ENCODE measurements at places on chromosomes 2 and 18. TPM values are rescaled to one million over a fixed set of nuclear protein-coding genes. Genes with fewer than 3 reads are reported as not detected.

TMEM182 gene
- 2.3 TPM for total RNA-seq

GPR17 gene
- total RNA-seq = not detected

GPR75 gene
- 3.6 TPM for total RNA-seq

CXCR1 gene
- total RNA-seq = 1.6 TPM

PARD6G gene
- 0.05 TPM for total RNA-seq

MATN3 gene
- not detected for total RNA-seq

IL1R2 gene
- total RNA-seq = not detected

FSHR gene
- not detected for total RNA-seq

ELOA2 gene
- not detected for total RNA-seq

SCN1A gene
- not detected for total RNA-seq

PAX8 gene
- 0.32 TPM for total RNA-seq

SCYGR7 gene
- not detected for total RNA-seq

SCTR gene
- total RNA-seq = not detected

SRSF7 gene
- 316 TPM for total RNA-seq

TMEM247 gene
- total RNA-seq = not detected

ANKRD36 gene
- total RNA-seq = 66.5 TPM

TMEM18 gene
- 28.2 TPM for total RNA-seq

CCDC150 gene
- total RNA-seq = 9.0 TPM

CAPN14 gene
- 0.20 TPM for total RNA-seq

IL18RAP gene
- total RNA-seq = 4.2 TPM

SULT6B1 gene
- total RNA-seq = not detected

CYS1 gene
- 0.70 TPM for total RNA-seq

POTEI gene
- not detected for total RNA-seq

PAIP2B gene
- 0.89 TPM for total RNA-seq

ERFE gene
- 0.11 TPM for total RNA-seq

TP53I3 gene
- 2.7 TPM for total RNA-seq

SATB2 gene
- total RNA-seq = 0.07 TPM

NFATC1 gene
- total RNA-seq = 39.7 TPM

TIMM21 gene
- total RNA-seq = 35.2 TPM

VWC2L gene
- total RNA-seq = not detected

CNTNAP5 gene
- total RNA-seq = not detected

DUSP19 gene
- total RNA-seq = 0.93 TPM

GTF2A1L gene
- total RNA-seq = not detected
